ENCODE measurements at places on chromosomes 16 and 17. TPM values are rescaled to one million over a fixed set of nuclear protein-coding genes. Genes with fewer than 3 reads are reported as not detected.

- no peak for DNase-seq
Observed at GRCh38 chr17:3926860-3927627, 10.8 kb upstream of the P2RX1 start.

GRCh38 chr16:81817296-81817695, 38.2 kb downstream of the PLCG2 start:
- no peak for DNase-seq

The ASPA gene
- polyA plus RNA-seq = not detected

The ENPP7 gene
- polyA plus RNA-seq = not detected

The EFCAB5 gene
- not detected for polyA plus RNA-seq

The RAMP2 gene
- not detected for polyA plus RNA-seq

DNA sequence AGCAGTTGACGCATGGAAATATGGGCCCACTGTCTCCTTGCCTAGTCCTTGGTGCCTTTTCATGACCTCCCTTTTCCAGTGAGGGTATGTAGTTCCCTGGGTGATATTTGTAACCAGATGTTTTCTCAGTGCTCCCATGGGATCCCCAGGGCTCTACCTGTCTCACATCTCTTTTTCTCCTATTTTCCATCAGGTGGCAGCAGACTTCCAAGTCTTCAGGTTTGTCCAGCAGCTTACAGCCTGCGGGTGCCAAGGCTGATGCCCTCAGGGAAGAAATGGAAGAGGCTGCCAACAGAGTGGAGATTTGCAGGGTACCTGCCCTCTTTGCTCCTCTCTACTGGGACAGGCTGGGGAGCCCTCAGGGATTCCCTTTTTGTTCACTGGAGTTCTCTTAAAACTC, 89.1 kb downstream of the ELAC2 start:
- no peak for DNase-seq

- no peak for DNase-seq
Observed at GRCh38 chr17:58378733-58379510, 26.9 kb upstream of the SUPT4H1 start.

The KRT37 gene
- polyA plus RNA-seq = not detected

- no peak for DNase-seq
Observed at GRCh38 chr17:58432806-58433573, 15.7 kb upstream of the RNF43 start.

The CTRB2 gene
- polyA plus RNA-seq = not detected

Measured in naive thymus-derived CD8-positive, alpha-beta T cell (primary cell).